ENCODE measurements at places on chromosomes 13 and 19.

- DNase-seq = no peak
Measured at GRCh38 chr13:27405546-27406134, 18.8 kb upstream of the GTF3A start.

DNA sequence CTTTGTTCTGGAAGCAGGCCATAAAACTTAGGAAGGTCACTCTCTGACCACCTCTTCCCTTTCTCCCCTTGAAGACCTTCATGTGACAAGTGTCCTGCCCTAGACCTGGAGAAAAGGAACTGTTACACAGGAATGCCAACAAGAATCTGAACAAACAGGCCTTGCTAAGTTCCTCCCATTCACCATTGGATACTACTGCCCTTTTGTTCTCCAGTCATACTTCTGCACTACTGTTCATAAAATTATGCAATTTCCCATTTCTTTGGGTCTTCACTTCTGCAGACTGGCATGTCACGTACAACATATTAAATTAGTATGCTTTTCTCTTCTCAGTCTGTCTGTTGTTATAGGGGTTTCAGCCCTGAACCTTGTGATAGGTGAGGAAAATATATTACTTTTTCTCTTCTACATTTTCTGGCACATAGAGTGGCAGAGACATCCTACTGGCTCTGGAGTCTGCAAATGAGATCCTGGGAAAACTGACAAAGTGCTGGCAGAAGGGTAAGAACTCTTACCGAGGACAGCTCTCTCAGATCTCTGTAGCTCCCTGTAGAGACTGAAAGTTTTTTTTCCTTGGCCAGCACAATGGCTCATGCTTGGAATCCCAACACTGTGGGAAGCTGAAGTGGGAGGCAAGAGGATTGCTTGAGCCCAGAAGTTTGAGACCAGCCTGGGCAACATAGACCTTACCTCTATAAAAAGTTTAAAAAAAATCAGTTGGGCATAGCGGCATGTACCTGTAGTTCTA lies 87.6 kb upstream of the SPRY2 start:
- DNase-seq = no peak

- no peak for DNase-seq
Measured at GRCh38 chr13:109874484-109875454, 88.4 kb upstream of the IRS2 start.

DNA sequence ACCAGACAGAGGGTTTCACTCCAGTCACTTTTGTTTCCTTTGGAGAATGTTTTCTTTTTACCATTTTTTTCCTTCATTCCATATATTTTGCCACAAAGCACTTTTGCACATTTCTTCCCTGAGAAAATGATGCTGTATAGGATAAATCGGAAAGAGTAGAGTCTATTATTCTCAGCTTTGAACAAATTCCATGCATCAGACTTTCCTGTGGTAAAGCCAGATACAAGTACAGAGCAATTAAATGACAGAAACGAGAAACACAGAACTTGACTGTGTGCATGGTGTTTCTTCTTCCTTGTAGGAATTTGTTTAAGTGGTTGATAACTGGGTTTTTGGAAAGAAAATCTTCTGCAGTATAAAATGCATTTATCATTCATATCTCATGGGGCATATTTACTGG lies 107.4 kb upstream of the CSNK1A1L start:
- no peak for DNase-seq

GRCh38 chr19:28023064-28023463 lies 1189.9 kb downstream of the UQCRFS1 start:
- DNase-seq = no peak

- DNase-seq = no peak
Measured at GRCh38 chr13:110422913-110423688, 116.0 kb downstream of the COL4A2 start.

GRCh38 chr13:92303428-92303827 lies 905.0 kb downstream of the GPC5 start:
- no peak for DNase-seq

- DNase-seq = no peak
Measured at GRCh38 chr13:112574834-112575613, 12.9 kb downstream of the TUBGCP3 start.

DNA sequence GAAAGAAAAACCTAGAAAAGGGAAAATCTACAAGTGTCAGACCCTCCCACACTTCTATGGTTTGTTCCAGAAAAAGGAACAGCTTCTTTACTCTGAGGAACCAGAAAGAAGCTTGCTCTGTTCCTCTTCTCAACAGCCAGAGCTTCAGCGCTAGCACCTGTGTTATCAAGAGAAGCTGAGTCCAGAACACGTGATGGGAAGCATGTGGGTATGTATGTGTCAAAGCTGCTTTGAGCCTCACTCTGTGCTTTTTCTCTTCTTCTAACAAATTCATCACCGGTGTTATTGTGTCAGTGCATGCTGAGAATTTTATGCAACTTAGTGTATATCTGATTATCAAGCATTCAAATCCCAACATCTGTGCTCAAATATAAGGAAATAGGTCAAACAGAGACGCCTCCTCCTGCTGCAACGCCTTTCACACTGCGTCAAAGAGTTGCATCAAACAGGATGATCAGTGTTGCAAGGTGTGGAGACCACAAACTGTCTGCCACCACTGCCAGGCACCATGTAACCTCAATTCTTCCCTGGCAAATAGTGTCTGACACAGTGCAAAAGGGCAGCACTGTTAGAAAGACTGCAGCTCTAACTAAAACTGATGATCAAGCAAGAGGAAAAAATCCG lies 83.9 kb downstream of the LRRC63 start:
- DNase-seq = no peak

DNA sequence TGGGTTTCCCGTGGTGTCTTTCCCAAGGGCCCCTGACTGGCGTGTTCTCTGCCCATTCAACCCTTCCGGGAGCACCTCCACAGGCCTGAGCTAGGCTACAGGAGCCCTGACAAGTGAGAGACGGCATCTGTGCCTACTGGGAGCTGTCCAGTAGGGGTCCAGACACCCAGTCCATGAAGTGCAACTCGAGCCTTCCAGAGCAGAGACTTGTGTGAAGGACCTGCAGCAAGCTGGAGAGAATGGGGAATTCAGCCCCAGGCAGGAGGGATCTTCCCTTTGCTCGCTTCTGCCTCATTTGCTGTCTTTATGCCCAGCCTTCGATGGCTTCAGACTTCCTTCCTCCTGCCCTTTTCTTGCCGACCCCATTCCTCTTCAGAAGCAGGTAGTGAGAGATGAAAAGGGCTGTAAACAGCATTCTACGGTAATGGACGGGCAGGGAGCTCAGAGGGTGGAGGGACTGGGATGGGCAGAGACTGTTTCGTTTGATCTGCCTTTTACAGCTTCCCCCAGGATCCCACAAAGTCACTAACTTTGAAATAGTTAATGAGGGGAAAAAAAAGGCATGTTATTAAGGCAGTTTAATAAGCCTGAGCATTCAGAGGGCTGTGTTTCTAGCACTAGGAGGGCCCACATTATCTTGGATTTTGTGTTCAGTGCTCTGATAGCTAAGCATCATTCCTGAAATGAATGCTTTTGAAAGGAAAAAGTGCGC lies 327.6 kb downstream of the FGF9 start:
- DNase-seq = no peak

GRCh38 chr13:104571161-104571892 lies 1505.1 kb upstream of the SLC10A2 start:
- DNase-seq = no peak

DNA sequence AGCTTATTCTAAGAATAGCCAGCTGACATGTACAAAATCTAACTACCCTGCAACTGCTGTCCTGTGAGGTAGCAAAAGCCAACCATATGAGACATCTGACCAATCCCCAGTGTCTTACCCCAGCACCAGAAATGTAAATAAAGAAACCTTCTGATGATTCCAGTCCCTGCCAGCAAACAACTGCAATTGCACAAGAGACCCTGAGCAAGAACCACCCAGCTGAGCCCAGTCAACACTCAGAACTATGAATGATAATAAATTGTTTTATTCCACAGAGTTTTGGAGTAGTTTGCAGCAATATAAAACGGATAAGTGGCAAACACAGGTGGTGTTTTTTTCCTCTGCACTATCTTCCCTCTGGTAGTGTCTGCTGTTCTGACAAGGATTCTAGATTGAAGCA lies 94.9 kb downstream of the ERCC5 start:
- DNase-seq = no peak

DNA sequence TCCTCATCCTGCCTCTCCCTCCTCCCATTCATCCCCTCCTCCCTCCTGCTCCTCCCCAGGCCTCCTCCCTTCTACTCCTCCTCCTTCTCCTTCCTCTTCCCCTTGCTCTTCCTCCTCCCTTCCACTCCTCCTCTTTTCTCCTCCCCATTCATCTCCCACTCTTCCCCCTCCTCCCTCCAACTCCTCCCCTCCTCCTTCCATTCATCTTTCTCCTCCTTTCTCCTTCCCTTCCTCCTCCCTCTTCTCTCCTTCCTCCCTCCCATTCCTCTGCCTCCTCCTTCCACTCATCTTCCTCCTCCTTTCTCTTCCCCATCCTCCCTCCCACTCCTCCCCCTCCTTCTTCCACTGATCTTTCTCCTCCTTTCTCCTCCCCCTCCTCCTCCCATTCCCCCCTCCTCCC lies 27.9 kb downstream of the NCAN start:
- DNase-seq = no peak
